ENCODE measurements at places on chromosomes 5 and 9.

- no peak for DNase-seq
- H3K4me3 ChIP-seq: no peak overlapping the region
- no peak overlapping the region for H3K27ac ChIP-seq
- H3K4me1 ChIP-seq: peaks cover 4% of the 10 kb centered on the region
Observed at GRCh38 chr9:136837146-136837855, 5.0 kb upstream of the AJM1 start.

GRCh38 chr9:15135164-15135792 is 171.7 kb downstream of the TTC39B start:
- no peak overlapping the region for H3K27ac ChIP-seq
- H3K36me3 ChIP-seq: no peaks in the 10 kb centered on the region
- H3K4me1 ChIP-seq: peaks cover 6% of the 10 kb centered on the region
- peak; percentile 38 for DNase-seq
- no peak overlapping the region for H3K4me3 ChIP-seq

DNA sequence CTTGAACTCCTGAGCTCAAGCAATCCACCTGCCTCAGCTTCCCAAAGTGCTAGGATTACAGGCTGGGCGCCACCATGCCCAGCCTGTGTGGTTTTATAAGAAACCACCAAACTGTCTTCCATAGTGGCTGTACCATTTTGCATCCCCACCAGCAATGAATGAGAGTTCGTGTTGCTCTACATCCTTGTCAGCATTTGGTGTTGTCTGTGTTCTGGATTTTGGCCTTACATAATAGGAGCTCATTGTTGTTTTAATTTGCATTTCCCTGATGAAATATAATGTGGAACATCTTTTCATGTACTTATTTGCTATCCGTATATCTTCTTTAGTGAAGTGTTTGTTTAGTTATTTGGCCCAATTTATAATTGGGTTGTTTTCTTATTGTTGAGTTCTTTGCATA is 29.8 kb downstream of the PHF2 start:
- H3K27me3 ChIP-seq: no peaks in the 10 kb centered on the region
- DNase-seq: no peak
- H3K4me1 ChIP-seq: peaks cover 4% of the 10 kb centered on the region

GRCh38 chr5:163809473-163809872 is 304.1 kb downstream of the MAT2B start:
- no peaks in the 10 kb centered on the region for H3K36me3 ChIP-seq
- H3K4me1 ChIP-seq: no peaks in the 10 kb centered on the region
- no peak for DNase-seq
- no peaks in the 10 kb centered on the region for H3K27me3 ChIP-seq

DNA sequence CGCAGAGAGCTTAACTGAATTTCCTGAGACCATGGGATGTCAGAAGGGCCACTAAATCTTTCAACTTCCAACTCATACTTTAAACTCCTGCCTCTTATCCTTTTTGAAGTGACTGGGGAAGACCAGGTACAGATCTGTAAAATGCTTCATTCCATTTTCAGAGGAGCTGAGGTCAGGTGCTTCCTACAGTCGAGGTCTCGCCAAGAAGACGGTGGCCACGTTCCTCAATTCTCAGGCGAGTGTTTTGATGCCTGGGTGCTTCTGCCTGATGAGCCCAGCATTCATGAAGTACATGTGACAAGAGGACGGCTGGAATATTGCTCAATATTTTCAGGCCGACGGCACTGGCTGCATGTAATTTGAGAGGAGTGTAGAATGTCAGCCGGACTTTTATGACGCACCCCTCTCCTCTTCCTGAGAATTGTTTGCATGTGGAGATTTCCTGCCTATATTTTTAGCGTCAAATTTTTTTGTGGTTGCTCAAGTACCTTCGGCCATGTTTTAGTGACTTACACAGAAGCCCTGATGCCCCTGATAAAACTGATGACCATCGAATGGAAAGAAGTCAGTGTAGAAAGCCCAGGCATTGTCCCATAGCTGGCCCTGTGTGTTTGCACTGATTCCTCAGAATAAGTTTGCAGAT is 38.8 kb upstream of the GLRX start:
- peaks cover 43% of the 10 kb centered on the region for H3K4me1 ChIP-seq
- no peaks in the 10 kb centered on the region for H3K36me3 ChIP-seq
- DNase-seq: peak; percentile 22

GRCh38 chr9:133863257-133863592 is 125.1 kb upstream of the SARDH start:
- no peaks in the 10 kb centered on the region for H3K36me3 ChIP-seq
- peaks cover 3% of the 10 kb centered on the region for H3K27me3 ChIP-seq
- no peak for DNase-seq
- H3K4me3 ChIP-seq: no peak overlapping the region

DNA sequence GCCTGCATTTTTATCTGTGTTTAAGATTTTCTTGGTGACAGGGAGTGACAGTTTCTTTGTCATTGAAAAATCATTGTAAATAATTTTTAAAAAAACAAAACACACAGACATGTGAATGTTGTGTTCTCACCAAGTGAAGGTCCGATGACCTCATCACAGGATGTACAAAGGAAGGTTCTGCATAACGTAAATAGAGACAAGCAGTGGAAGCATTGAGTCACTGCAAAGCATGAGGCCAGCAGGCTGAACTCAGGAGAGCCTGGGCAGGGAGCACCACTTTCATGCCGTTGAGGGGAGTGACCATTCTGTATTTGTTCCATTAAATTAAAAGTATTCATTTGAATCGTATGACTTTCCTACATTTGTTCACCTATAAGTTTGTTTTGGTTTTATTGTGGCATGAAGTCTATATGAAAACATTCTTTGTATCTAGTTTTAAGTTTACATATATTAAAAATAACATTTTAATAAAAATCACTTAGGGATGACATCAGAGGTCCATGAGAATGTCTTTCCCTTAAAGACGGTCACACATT is 70.4 kb upstream of the TLE1 start:
- no peak overlapping the region for H3K4me3 ChIP-seq
- no peaks in the 10 kb centered on the region for H3K36me3 ChIP-seq
- no peak for DNase-seq

DNA sequence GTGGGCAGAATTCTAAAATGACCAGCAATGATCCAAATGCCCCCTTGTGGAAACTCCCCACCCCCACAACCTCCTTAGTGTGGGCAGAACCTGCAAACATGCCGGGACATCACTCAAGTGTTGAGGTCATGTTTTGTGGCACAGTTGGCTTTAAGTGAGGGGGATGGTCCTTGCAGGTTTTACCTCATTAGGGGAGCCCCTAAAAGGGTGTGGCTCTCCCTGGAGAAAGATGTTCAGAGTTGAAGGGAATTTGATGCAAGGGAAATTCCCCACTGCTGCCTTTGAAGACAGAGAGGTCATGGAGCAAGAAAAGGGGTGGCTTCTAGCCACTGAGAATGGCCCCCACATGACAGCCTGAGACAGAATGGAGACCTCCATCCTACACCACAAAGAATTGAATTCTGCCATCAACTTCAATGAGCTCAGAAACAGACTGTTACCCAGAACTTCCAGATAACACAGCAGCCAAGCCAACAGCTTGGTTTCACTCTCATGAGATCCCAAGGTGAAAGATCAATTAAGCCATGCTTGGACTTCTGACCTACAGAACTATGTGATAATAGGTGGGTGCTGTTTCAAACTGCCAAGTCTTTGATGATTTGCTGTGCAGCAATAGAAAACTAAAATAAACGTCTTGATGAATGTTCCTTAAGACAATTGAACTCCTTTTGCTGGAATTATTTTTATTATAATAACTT is 103.4 kb downstream of the MED10 start:
- no peaks in the 10 kb centered on the region for H3K4me1 ChIP-seq
- no peaks in the 10 kb centered on the region for H3K36me3 ChIP-seq
- DNase-seq: peak; percentile 62
- H3K27ac ChIP-seq: no peak overlapping the region
- no peak overlapping the region for H3K4me3 ChIP-seq

- H3K27me3 ChIP-seq: peaks cover 6% of the 10 kb centered on the region
- no peaks in the 10 kb centered on the region for H3K4me1 ChIP-seq
- no peak overlapping the region for H3K27ac ChIP-seq
- H3K36me3 ChIP-seq: no peaks in the 10 kb centered on the region
- H3K4me3 ChIP-seq: no peak overlapping the region
Observed at GRCh38 chr5:38518341-38518740, 38.1 kb downstream of the LIFR start.

- no peak for DNase-seq
- no peak overlapping the region for H3K4me3 ChIP-seq
- H3K27ac ChIP-seq: no peak overlapping the region
- H3K4me1 ChIP-seq: no peaks in the 10 kb centered on the region
- no peaks in the 10 kb centered on the region for H3K27me3 ChIP-seq
Observed at GRCh38 chr9:9142001-9142400, 1342.4 kb upstream of the DMAC1 start.

- no peaks in the 10 kb centered on the region for H3K27me3 ChIP-seq
- H3K4me1 ChIP-seq: peaks cover 7% of the 10 kb centered on the region
- H3K36me3 ChIP-seq: no peaks in the 10 kb centered on the region
- H3K4me3 ChIP-seq: no peak overlapping the region
- no peak overlapping the region for H3K27ac ChIP-seq
Observed at GRCh38 chr5:178104492-178104891, 8.8 kb upstream of the N4BP3 start.

GRCh38 chr9:22975951-22976350 is 529.3 kb downstream of the DMRTA1 start:
- no peak for DNase-seq
- no peaks in the 10 kb centered on the region for H3K27me3 ChIP-seq
- no peak overlapping the region for H3K27ac ChIP-seq
- H3K36me3 ChIP-seq: no peaks in the 10 kb centered on the region
- H3K4me1 ChIP-seq: no peaks in the 10 kb centered on the region

DNA sequence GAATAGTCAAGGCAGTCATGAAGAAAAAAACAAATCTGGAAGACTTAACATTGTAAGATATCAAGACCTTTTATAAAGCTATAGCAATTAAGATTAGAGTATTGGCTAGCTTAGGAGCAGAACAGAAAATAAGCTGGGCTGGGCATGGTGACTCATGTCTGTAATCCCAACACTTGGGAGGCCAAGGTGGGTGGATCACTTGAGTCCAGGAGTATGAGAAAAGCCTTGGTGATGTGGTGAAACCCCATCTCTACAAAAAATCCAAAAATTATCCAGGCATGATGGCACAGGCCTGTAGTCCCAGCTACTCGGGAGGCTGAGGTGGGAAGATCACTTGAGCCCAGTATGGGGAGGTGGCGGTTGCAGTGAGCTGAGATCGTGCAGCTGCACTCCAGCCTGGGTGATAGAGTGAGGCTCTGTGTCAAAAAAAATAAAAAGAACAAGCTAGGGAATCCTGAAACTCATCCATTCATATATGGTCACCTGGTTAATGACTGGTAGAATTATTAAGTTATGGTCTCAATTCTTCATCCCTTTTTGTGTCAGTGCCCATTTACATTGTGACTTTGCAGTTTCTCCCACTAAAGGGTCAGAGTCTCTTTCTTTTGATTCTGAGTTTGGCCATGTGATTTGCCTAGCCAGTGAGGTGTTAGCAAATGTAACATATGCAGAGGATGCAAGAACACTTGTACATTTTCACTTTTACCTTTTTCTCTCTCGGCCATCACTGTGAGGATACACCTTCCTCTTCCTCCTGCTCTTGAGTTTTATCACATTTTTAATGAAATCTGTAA is 144.6 kb upstream of the SGCD start:
- H3K27me3 ChIP-seq: no peaks in the 10 kb centered on the region
- DNase-seq: no peak
- no peak overlapping the region for H3K27ac ChIP-seq
- H3K36me3 ChIP-seq: no peaks in the 10 kb centered on the region

DNA sequence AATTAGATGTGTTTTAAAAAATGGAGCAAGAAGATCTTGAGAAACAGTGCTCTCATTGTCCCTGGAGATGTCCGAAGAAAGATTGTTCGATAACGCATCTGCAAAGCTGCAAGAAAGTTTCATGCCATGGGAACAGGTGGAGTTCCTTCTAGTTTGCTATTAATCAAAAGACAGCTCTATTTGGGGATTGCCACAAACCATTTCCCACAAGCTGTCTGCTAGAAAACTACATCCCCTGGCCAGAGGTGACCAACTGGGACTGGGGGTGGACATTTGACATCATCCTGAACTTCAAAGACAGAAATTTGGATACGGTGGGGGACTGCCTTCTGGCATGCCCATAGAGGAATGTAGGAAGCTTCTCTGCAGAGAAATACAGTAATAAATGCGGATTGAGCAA is 50.8 kb upstream of the OSMR start:
- H3K27ac ChIP-seq: no peak overlapping the region
- H3K4me1 ChIP-seq: no peaks in the 10 kb centered on the region
- H3K36me3 ChIP-seq: no peaks in the 10 kb centered on the region
- H3K4me3 ChIP-seq: no peak overlapping the region
- no peaks in the 10 kb centered on the region for H3K27me3 ChIP-seq

DNA sequence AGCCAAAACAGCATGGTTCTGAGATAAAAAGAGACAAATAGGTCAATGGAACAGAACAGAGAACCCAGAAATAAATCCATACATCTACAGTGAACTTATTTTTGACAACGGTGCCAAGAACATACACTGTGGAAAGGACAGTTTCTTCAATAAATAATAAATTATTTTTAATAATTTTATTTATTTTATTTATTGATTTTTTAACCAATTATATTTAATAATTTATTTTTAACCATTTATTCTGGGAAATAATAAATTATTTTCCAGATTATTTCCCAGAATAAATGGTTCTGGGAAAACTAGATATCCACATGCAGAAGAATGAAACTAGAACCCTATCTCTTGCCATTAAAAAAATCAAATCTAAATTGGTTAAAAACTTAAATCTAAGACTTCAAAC is 1143.8 kb upstream of the DMAC1 start:
- H3K27ac ChIP-seq: no peak overlapping the region
- DNase-seq: no peak
- no peaks in the 10 kb centered on the region for H3K4me1 ChIP-seq
- no peaks in the 10 kb centered on the region for H3K36me3 ChIP-seq
- no peaks in the 10 kb centered on the region for H3K27me3 ChIP-seq
- H3K4me3 ChIP-seq: no peak overlapping the region

DNA sequence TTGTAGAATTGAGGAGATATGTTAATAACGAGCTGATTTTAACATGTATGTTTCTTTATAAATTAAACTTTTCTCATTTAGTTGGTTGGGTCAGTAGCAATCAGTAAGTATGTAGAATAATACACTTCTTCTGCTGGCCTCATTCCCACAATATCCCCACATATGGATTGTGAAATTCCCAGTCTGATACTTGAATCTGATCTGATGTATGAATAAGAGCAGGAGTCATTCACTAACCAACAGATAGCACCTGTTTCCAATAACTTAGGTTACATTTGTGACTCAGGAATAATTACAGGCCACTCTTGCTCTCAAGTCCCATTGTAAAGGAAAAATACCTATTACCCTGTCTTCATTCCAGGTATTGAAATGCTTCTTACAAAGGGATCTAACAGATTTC is 23.9 kb downstream of the SLC36A1 start:
- DNase-seq: no peak
- H3K4me1 ChIP-seq: no peaks in the 10 kb centered on the region
- H3K27ac ChIP-seq: no peak overlapping the region
- H3K4me3 ChIP-seq: no peak overlapping the region
- H3K27me3 ChIP-seq: no peaks in the 10 kb centered on the region
- no peaks in the 10 kb centered on the region for H3K36me3 ChIP-seq

- no peak overlapping the region for H3K4me3 ChIP-seq
- peaks cover 3% of the 10 kb centered on the region for H3K36me3 ChIP-seq
- no peak for DNase-seq
- no peaks in the 10 kb centered on the region for H3K27me3 ChIP-seq
Observed at GRCh38 chr5:123605822-123606221, 93.8 kb downstream of the CSNK1G3 start.

GRCh38 chr5:114148253-114148652 is 213.6 kb upstream of the KCNN2 start:
- no peak for DNase-seq
- H3K27me3 ChIP-seq: no peaks in the 10 kb centered on the region
- no peak overlapping the region for H3K4me3 ChIP-seq
- no peaks in the 10 kb centered on the region for H3K36me3 ChIP-seq

Measured in T-helper 2 cell treated with Interferon-gamma antibody and Interleukin-4, amounts not matched to agents 5 μg/mL and 100 μg/mL, for 36 hours (primary cell).